Naive thymus-derived CD4-positive, alpha-beta T cell (primary cell): ENCODE measurements at places on chromosomes 5 and 9. TPM values are rescaled to one million over a fixed set of nuclear protein-coding genes. Genes with fewer than 3 reads are reported as not detected.

The RAB24 gene
- 47.5 TPM for total RNA-seq

- DNase-seq = no peak
These were observed 464.5 kb upstream of the SMARCA2 start for GRCh38 chr9:1550636-1551035.

DNA sequence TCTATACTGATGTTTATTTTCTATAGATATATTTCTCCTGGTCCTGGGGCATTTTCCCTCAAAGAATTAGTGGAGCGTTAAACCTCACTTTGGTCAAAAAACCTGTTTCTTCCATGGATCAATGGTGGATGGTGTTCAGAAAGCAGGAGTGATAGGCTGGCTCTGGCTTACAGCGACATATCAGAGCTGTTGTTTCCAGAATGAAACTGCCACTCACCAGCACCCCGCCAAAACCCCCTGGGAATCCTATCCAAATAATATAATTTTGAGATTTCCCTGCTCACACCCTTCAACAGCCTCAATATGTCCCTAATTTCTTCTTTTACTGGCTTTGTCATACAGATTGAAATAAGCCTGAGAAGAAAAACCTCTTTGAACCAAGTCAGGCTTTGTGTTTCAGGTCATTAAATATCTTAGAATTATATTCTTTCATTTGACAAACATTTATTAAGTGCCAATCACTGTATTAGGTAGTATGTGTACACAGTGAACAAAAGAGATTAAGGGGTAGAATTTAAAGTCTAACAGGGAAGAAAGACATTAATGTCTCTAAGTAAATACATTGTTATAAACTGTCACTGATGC, 144.5 kb upstream of the GPR151 start:
- no peak for DNase-seq

- DNase-seq = no peak
These were observed 464.6 kb upstream of the ACTBL2 start for GRCh38 chr5:57947181-57947580.

DNA sequence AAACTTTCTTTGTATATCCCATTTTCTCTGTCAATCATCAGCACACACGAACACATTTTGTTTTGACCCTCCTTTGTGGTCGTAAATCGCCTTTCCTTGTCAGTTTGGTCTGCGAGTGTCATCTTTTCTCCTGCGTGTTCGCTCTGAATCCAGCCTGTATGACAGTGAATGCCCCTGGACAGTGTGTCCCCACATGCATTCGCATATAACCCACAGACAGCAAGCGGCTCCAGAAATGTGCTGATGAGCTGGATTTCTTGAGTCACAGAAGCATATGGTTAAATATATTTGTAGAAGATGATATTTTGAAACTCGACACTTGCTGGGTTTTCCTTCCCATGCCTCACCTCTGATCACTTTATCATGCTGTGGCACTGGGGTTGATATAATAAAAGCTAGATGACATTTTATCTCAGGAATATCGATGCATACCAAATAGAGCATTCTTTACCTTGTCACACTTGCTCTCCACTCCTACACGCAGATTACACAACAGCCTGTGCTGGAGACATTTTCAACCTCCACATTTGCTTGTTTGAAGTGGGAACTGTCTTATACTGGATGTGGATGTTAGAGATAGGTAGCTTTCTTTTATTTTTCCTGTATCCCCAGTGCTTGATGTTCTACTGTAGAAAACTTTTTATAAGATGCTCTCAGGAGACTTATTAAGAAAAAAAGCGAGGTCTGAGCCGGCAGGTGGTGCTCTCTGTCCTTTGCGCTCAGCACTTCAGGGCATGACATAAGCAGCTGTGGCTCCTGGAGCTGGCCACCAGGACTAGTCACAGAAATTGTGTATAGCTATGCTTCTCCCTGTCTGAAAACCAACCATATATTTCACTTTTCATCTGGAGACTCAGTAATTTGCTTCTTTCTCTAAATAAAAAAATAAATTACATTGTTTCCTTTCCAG, 215.1 kb downstream of the SH3GL2 start:
- DNase-seq = no peak

DNA sequence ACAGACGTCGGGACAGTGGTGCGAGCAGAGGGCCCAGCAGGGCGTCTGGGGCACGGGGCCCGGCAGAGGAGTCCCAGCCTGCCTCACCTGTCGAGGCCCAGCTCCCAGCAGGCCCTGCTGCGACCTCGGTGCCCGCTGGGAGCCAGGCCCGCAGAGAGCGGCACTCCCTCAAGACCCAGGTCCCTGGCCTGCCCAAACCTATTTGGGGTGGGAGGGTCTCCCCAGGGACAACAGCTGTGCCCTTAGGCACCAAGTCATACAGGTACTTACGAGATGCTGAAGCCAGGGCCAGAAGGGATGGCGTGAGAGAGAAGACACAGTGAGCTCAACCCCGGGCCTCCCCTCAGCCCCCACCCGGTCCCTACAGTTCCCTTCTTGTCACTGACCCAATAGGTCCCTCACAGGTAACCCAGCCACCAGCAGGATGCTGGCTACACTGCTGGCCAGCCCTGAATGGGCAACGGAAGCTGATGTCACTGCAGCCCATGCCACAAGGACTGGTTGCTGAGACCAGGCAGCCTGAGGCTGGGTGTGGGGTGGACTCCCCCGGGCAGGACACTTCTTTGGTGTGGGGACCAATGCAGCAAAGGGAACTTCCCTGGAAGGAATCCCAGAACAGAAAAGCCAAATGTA, 3.7 kb downstream of the NSMF start:
- DNase-seq = no peak

- DNase-seq = no peak
These were observed 49.1 kb downstream of the G3BP1 start for GRCh38 chr5:151820903-151821302.

The ADCY2 gene
- not detected for total RNA-seq

- DNase-seq = no peak
These were observed 25.8 kb upstream of the CD180 start for GRCh38 chr5:67222243-67223025.
